ENCODE measurements at places on chromosomes 5 and 9.

DNA sequence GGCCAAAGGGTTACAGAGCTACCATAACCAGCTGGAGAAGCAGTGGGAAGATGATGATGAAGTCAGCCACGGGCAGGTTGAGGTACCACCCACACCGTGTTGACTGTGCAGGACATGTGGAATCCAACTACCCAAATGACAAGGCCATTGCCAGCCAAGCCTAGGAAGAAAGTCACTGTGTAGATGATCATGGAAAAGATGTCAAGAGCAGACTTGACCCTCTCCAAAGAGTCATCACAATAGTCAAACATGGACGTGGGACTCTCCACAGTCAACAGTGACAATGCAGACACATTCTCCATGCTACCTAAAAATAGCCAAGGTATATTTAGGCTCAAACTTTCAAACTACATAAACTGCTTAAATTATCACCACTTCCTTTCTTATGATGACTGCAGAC is 20.9 kb upstream of the SPINK1 start:
- DNase-seq: no peak

DNA sequence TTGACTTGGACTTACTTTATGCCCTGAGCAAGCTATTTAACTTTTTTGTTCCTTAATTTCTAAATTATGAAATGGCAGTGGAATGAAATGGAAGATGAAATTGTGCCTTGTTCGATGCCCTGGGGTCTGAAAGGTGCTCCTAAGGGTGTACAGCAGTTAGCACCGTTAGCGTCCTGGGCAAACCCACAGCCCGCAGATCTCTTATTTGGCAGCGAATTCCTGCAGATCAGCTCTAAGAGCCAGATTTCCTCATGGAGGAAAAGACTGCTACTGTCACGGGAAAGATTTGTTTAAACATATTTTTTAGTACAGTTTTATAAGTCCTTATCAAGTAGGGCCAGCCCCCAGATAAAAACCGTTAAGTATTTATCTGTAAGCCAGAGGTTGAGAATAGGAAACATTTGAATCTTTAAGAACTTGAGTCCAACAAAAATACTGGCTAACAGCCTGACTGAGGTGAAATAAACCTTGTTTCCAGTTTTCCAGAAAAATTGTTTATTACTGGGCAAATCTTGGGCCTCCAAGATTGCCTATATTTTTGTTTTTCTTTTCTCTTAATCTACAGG is 216.5 kb upstream of the DMRT1 start:
- DNase-seq: no peak

- DNase-seq: no peak
Observed at GRCh38 chr5:54761213-54761701, 224.1 kb downstream of the ESM1 start.

DNA sequence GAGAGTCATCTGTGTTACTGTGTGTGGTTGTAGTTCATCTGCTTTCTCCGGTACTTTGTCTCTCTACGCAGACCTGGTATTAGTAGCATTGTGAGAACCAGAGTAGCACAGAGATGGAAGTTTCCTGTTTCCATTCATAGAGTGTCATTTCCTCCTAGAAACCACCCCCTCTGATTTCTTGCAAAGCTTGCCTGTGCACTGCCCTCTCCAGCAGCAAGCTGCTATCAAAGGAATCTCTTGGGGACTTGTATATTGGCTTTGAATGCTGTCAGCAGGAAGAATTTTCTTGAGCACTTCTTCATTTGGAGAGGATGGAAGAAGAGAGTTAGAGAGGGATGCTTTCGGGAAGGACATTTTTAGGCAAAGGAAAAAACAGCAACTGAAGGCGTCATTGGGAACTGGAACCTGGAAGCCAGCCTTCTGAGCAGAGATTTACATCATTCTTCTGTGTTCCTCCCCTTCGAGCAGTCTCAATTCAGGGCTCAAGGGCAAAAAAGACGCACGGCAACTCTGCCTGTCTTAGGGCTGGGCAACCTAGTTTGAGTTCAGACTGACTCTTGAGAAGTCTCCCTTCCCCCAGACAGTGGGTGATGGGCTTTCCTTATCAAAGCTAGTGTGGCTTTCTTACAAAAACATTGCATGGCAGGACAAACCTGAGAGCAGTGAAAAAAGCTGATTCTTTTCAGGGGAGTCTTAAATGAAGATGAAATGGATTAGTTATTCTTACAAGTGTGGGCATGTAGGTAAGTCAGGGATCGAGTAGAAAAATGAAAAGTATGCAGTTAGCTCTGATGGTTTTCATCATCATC is 226.3 kb downstream of the AOPEP start:
- no peak for DNase-seq

GRCh38 chr9:81411961-81412360 is 277.4 kb downstream of the TLE1 start:
- no peak for DNase-seq

GRCh38 chr9:94916956-94917355 is 190.5 kb downstream of the AOPEP start:
- no peak for DNase-seq

All from activated CD4-positive, CD25-positive, alpha-beta regulatory T cell treated with anti-CD3 and anti-CD28 coated beads, Interleukin-2, amount 50 U/mL, for 16 hours (primary cell).